ENCODE measurements at places on chromosomes 12 and 14.

- DNase-seq: no peak
These were observed 12.1 kb downstream of the NUAK1 start for GRCh38 chr12:106126441-106127337.

DNA sequence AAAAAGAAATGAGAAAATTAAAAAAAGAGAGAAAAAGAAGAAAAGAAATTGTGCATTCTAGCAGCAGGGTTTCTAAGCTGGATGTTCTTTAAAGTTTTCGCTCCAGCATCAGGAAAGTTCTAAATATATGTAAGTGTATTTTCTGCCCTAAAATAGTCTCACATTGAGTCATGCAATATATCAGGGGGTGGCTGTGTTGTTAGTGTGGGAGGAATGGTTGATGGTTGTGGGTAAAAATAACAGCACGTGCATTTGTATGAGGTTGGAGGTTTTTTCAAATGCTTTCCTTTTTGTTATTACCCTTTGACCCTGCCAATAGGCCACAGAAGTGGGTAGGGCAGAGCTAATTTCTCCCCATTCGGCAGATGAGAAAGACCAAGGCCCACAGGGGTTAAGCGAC lies 65.1 kb upstream of the FBXO21 start:
- DNase-seq: no peak

DNA sequence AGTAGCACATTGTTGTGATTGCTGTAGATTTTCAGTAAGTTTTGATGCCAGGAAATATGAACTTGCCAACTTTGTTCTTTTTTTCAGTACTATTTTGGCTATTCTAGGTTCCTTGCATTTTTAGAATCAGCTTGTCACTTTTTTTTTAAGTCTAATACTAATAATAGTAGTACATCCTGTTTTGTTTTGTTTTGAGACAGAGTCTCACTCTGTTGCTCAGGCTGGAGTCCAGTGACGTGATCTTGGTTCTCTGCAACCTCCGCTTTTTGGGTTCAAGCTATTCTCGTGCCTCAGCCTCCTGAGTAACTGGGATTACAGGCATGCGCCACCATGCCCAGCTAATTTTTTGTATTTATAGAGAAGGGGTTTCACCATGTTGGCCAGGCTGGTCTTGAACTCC lies 16.5 kb downstream of the PWP1 start:
- DNase-seq: no peak

DNA sequence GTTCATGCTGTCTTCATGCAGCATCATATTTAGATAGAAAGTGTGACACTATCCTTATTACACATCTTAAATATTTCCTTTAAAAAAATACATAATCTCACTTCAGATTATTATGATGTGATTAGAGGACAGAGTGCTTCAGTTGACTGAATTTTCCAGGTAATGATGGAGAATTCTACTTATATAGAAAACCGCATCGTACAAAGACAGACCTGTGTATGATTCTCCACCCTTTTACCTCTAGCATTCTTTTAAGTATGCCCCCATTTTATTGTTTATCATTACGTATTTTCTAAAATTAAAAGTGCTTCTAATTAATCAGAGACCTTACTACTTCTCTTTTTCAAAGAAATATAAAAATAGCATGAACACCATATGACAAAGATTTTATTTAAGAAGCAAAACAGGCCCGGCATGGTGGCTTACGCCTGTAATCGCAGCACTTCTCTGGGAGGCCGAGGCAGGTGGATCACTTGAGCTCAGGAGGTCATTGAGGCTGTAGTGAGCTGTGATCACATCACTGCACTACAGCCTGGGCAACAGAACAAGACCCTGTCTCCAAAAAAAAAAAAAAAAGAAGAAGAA lies 13.9 kb downstream of the RPS6KA5 start:
- no peak for DNase-seq

DNA sequence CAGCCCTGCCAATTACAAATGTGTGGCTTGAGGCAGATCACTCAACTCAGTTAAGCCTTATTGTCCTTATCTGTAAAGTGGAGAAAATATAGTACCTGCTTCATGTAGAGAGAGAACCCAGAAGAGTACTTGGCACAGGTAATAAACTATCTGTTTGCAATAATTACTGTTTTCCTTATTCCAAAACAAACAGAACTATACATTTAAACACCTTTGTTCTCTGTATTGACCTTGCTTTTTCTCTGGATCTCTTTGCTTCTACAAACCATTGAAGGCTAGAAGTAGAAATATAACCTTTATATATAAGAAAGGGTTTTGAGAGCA lies 70.8 kb upstream of the SRSF5 start:
- no peak for DNase-seq

- no peak for DNase-seq
These were observed 165.6 kb downstream of the ZFP36L1 start for GRCh38 chr14:68627050-68627867.

- DNase-seq: peak; percentile 10
These were observed at the start of gene SETD3 for GRCh38 chr14:99479906-99480869. Gene SETD3, minus strand, starts transcription at chr14:99480859. Its CDS starts 15,054 bp downstream, at chr14:99465805.

- DNase-seq: no peak
These were observed 111.6 kb upstream of the PZP start for GRCh38 chr12:9319842-9320173.

DNA sequence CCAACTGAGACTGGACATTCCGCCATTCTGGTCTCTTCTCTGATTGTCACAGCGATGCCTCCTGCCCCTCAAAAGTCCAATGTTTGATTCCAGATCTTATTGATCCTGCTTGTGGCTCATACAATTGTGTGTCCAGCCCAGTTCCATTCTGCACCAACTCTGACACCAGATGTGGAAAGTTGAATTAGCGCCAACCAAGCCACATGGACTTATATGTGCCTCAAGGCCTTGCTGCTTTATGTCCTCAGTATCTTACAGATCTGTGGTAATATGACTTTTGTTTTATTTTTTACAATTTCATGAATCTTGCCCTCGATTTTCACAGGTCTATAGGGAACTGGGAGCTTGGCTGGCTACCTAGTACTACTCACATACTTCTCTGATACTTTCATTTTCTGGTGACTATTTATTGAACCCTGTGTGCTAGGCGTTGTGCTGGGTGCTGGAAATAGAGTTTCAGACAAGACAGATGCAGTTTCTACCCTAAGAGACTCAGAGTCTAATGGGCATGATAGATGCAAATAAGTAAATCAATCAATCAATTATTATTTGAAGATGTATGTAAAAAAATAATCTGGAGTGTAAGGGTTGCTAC lies 472.0 kb downstream of the TMTC2 start:
- no peak for DNase-seq

DNA sequence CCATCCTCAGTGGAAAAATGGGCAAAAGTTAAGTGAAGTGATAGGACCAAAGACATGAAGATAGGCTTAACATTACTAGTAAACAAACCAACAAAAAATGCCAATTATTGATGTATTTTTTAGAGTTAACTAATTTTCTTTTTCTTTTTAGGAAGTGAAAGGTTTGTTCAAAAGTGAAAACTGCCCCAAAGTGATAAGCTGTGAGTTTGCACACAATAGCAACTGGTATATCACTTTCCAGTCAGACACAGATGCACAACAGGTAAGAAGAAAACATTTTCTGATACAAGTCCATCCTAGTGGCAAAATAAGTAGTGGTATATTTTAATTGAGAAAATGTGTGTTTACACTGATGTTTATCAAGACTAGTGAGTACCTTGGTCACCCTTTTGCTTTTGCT lies 39.6 kb downstream of the LARP4 start:
- DNase-seq: no peak

DNA sequence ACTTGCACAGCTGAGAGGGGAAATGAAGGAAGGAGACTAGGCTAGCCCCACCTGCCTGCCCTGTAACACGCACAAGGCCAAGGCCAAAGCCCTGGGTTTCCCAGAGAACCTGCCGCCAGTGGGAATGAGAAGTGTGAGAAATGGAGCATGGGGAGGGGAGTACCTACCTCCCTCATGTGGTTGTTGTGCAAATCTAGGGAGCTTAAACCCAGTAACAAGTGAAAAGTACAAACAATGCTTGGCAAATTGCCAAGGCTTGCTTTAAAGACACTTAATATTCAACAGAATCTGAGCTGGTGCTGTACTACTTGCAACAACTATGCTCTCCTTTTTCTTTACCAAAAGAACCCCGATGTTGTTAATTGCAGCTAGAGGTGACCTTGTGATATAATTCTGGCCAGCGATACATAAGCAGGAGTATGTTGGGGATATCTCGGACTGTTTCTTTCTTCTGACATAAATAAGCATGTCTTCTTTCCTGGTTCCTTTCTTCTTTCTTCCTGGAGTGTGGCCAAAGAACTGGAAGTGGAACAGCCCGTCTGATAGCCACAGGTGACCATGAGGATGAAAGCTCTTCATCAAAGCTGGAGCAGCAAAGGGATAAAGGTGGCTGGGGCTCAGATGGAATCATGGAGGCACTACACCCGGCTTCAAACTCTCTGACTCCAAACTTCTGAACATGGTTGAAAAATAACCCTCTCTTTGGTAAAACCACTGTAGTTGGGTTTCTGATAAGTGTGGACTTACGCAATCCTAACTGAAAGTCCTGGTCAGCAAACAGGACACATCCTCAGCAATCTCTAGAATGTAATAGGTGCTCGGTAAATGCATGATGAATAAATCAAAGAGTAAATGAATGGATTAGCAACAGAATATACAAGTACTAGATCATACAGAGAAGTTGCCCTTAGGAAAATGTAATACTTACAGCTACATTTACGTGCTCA lies 207.9 kb downstream of the NUAK1 start:
- DNase-seq: no peak

GRCh38 chr12:125399489-125399888 lies 334.3 kb downstream of the AACS start:
- no peak for DNase-seq

GRCh38 chr14:22614240-22614799 lies 16.2 kb downstream of the ABHD4 start:
- no peak for DNase-seq

DNA sequence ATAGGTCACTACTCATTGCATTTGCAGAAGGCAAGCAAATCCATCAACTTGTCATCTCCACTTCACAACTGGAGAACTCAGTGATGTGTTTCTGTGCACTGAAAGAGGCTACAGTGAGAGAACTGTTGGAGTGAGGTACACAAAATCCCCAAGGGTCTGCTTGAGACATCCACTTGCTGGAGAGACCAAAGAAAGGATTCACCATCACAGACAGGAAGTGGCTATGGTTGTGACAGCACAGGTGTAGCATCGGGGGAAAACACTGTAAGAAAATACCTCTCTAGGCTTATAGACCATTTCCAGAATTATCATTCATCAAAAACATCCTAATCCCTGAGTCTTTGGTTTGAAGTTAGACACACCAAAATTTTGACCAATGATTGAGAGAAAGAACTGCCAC lies 201.3 kb upstream of the OR4E1 start:
- no peak for DNase-seq

DNA sequence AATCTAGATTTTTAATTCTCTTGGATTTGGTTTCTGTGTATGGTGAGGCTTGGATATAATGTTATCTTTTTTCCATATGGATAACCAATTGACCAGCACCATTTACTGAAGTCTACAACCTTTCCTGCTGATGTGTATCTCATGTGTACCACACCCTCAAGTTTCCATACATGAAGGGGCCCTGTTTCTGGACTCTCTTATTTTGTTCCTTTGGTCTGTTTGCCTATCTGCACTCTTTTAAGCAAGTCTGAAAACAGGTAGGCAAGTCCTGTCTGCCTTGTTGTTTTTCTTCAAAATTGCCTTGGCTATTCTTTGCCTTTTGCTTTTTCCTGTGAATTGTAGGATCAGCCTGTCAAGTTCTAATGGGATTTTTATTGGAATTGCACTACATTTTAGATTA lies 44.6 kb downstream of the MAX start:
- no peak for DNase-seq

- no peak for DNase-seq
These were observed 51.5 kb downstream of the PSMA6 start for GRCh38 chr14:35343702-35344101.

GRCh38 chr14:99731547-99732435 lies 47.7 kb downstream of the CYP46A1 start:
- DNase-seq: no peak

- no peak for DNase-seq
These were observed 57.8 kb upstream of the FUT8 start for GRCh38 chr14:65354715-65355114.

- no peak for DNase-seq
These were observed 30.7 kb downstream of the GOLGA3 start for GRCh38 chr12:132797820-132798570.

GRCh38 chr12:2937500-2937899 lies 21.7 kb upstream of the TEAD4 start:
- no peak for DNase-seq

GRCh38 chr14:94936401-94936892 lies 166.5 kb upstream of the GSC start:
- DNase-seq: no peak

DNA sequence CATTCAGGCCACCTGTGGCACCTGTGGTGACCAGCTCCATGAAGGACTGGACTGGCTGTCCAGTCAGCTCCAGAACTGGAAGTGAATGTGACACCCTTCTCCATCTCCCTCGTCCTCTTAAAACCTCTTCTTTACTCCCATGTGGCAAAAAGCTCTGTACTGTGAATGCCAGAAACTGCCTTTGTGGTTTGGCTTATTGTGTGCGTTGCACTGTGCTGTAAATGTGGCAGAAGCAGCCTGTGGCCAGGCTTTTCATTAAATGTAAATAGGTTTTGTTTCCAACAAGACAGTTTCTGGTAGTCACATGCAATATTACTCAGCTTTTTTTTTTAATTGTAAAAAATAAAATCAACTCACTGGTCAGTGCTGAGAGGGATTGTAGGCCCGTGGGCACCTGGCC lies 453.7 kb downstream of the ATP23 start:
- DNase-seq: no peak
